ENCODE measurements at places on chromosomes 3 and 15.
A peak's percentile ranks its signal among the peaks of the same experiment; 100 is the strongest.

- no peak for DNase-seq
These were observed 1077.8 kb downstream of the ZPLD1 start for GRCh38 chr3:103512595-103512994.

DNA sequence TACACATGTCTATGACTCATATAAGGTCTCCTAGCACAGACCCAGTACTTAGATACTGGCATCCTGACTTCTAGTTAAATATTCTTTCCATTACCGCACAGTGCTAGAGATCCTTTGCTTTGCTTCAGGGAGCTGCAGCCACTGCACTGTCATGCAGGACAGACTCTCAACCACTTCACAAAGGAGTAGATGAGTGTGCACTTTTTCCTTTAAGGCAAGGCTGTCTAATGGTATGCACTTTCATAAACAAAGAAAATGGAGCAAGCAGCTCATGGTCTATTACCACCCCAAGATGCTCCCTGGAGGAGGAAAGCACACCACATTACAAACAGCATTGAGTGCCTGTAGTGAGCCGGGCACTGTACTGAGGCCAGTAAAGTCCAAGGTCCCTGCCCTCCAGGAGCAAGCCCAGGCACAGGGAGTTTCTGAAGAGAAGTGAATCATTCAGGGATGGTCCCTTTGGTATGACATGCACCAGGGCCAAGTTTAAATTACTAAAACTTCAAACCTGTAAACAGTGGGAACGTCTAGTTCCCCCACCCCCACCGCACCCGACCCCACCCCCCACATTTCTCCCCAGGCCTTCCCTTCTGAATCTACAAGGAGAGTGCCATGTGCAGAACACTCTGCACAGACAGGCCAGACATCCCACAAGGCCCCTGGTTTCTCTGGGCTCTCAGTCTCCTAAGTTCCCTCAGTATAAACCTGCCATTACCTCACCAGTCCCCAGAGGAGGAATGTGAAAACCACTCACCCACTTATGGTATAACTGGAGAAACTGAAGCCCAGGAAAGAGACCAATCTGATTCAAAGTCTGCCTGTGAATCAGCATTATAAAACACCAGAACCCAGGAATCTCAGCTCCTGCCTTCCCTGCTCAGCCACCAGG lies 107.8 kb upstream of the BCL6 start:
- no peak for DNase-seq

DNA sequence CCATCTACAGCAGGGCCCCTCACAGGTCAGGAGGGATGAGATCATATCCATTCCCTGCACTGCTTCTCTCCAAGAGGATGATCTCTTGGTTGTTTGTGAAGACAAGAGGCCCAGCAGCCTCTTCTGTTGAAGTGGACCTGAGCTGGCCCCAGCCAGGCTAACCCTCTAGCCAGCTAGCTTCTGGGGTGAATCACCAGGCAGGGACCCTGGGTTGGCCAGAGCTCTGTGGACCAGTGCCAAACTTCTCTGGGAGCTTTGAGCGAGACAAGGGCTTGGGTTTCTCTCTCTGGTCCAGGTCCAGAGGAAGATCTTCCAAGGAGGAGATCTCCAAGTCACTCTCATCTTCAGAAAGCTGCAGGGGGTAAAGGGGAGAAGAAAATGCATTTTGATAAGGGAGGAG lies 52.7 kb downstream of the CLDN18 start:
- no peak for DNase-seq

DNA sequence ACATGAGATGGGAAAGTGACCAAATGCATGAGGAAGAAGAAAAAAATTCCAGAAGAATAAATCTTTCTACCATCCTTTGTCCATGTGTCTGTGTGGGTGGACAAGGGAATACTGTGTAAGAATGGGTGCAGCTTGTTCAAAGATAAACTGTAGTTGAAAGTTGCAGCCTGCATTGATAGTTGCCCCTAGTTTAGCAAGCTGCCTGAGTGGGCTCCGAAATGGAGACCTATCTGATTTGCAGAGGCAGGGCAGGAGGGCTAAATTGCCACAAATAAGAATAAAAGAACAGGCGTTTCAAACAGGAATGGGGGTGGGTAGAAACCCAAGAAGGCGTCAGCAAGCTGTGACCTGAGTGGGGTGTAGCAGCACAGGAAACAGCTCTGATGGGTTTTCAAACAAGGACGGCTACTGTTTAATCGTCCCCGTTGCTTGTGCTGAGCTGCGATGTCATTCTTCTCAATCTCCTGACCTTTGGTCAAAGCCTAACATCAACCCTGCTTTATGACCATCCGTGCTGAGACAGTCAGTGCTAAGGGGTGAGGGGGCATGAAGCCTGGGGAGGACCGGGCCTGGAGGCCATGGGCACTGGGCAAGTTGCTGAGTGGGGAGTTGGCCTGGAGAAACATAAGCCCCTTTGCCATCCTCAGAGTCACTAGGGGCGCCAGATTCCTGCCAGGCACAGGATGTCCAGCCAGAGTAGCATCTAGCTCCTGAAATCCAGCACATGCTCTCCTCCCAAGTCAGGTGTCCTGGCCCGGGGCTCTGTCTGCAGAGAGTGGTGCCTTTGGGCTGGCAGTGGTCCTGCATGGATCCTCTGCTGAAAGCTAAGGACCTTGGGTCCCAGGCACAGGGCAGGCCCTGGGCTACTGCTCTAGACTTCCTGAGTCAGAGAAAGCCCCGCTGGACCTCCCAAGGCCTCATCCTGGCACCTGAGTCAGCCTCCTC lies 19.2 kb upstream of the C15orf39 start:
- DNase-seq: no peak

DNA sequence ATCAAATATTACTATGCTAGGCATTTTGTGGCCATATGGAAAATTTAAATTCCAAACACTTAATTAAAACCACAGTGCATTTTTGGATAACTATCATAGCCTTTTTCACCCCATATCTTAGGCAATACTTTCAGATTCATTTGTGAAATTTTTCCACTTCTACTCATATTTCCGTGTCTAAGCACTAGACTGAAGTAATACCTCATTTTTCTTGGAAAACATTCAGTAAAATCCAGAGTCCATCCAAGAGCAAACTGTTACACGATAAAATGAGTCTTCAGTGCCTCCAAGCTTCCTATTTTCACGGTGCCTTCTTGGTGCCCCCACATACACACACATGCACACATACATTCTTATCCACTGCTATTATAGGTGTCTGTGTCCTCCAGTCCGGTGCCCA lies 845.9 kb downstream of the TBL1XR1 start:
- DNase-seq: no peak

GRCh38 chr15:99446565-99447496 lies 119.0 kb upstream of the MEF2A start:
- no peak for DNase-seq

- no peak for DNase-seq
These were observed 106.7 kb downstream of the C3orf70 start for GRCh38 chr3:185046164-185046515.

- peak; percentile 36 for DNase-seq
These were observed 387.9 kb downstream of the GABRG3 start for GRCh38 chr15:27358751-27359434.

DNA sequence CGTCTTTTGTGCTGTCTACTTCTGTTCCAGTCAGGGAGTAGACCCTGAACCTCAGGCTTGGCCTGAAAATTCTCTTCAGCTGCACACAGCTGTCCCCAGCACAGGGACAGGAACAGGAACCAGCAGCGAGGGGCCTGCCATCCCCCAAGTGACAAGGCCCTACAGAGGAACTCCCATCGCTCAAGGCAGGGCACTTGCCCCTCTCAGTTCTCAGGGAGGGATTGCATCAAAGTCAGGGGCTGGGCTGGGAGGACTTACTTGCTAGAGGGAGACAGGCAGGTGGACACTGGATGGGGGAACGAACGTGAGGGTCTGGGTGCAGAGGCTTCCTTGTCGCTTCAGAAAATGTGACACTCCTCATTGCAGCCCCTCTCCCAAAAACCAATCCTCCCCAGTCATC lies 163.6 kb downstream of the CHSY1 start:
- DNase-seq: no peak

DNA sequence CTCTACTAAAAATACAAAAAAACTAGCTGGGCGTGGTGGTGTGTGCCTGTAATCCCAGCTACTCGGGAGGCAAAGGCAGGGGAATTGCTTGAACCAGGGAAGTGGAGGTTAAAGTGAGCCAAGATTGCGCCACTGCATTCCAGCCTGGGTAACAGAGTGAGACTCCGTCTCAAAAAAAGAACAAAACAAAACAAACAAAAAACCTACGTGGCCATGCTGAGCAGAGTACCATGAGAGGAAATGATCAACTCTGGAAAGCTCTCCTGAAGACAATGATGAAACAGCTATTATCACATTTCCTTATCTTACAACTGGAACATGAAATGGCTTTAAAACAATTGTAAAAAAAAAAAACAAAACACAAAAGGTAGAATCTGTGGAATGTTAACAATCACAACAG lies 75.2 kb downstream of the CHSY1 start:
- no peak for DNase-seq

- no peak for DNase-seq
These were observed 445.3 kb upstream of the ROBO1 start for GRCh38 chr3:80213086-80213485.

- no peak for DNase-seq
These were observed 662 bp downstream of the UBL7 start for GRCh38 chr15:74460298-74460697.

DNA sequence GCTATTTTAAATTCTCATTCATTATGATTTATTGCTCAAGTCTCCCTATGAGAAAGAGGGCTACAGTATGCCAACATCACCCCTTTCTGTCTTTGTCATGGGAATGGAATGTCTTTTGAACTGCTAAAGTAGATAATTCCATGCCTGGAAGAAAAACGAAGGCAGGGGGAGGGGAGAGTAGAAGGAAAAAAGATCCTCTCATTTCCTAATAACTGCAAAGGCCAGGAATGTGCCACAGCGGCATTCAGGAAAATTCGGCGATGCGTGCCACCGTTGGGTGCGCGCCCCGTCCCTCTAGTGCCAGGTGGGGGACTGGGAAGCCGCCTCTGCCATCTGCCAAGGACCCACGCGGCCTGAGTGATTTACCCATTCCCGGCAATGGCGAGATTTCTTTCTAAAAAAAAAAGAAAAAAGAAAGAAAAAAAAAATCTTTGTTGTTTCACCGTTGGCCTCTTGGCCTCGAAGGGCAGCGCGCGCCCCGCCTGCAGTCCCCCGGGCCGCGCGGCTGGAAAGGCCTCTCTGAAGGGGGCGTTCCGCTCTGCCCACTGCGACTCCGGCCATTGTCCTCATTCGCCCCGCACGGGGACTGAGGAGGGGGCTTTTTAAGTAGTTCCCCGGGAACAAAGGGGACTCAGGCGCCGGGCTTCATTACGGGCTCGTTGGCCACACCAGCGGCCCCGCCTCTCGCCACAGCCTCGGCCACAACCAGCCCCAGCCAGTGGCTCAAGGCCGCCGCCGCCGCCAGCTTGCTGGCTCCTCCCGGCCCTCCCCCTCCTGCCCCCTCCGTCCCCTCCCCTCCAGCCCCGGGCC lies 54.5 kb downstream of the CPN2 start:
- DNase-seq: no peak

DNA sequence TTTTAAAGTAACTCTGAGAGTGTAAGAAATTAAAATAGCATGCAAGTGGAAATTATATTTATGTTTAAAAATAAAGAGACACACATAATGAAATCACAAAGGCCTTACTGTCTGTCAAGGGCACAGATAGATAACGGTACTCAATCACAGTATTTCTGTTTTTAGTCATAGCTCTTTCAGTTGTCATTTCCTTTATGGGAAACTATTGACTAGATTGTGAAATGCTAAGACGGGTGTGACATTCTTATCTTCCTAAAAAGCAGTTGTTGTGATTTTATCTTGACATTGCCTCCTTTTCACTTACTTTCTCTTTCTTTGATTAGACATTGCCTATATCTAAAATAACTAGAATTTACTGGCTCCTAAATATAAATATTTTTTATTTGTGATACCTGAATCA lies 100.1 kb upstream of the PLSCR5 start:
- DNase-seq: no peak

- DNase-seq: no peak
These were observed 92.8 kb downstream of the SV2B start for GRCh38 chr15:91192690-91193377.

- DNase-seq: peak; percentile 44
These were observed 317.0 kb upstream of the ADAMTS9 start for GRCh38 chr3:65004795-65005295.

- no peak for DNase-seq
These were observed 28.2 kb upstream of the PIAS1 start for GRCh38 chr15:68025835-68026424.

DNA sequence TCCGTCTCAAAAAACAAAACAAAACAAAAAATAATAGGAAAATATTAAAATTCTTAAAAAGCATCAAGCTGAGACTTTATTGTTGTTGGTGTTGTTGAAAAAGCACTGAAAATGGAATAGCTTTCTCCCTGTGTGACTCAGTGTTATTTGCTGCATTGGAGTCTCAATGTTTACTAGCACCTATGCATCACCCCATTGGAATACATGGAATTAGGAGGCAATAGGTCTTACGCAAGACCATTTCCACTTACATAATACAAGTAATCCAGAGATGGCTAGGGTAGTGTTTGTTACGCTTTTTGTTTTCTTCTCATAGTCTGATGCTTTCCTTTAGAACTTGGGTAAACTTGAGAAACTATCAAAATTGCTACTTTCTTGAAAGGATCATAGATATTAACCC lies 15.2 kb downstream of the GXYLT2 start:
- DNase-seq: no peak

GRCh38 chr3:13543253-13543652 lies 5.7 kb upstream of the FBLN2 start:
- no peak for DNase-seq

GRCh38 chr3:58164906-58165821 lies 45.6 kb downstream of the DNASE1L3 start:
- DNase-seq: no peak

- no peak for DNase-seq
These were observed 265.6 kb downstream of the FOXP1 start for GRCh38 chr3:71317749-71318457.

GRCh38 chr3:35043040-35043439 lies 596.3 kb upstream of the ARPP21 start:
- no peak for DNase-seq

- no peak for DNase-seq
These were observed 15.6 kb downstream of the ABHD5 start for GRCh38 chr3:43706342-43706741.

GRCh38 chr3:14231998-14232501 lies 53.4 kb downstream of the LSM3 start:
- no peak for DNase-seq

- DNase-seq: no peak
These were observed 30.5 kb upstream of the ACAD9 start for GRCh38 chr3:128848936-128849335.

DNA sequence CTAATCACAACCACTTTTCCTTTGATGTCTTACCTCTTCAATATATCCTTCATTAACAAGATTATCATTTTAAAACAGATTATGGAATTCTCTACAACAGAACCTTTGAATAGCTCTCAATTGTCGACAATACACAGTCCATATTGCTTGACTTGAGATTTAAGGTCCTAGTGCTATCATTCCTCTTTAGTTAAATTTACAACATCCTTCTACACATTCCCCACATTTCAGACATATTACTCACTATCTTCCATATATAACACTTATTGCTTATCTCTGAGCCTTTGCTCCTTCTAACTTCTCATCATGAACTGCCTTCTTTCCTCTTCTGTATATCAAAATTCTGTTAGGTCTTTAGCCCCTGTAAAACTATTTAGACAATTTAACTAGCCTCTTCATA lies 247.0 kb downstream of the STXBP5L start:
- no peak for DNase-seq
